Jurkat, Clone E6-1 (cell line): ENCODE measurements at places on chromosomes 13 and 19.

DNA sequence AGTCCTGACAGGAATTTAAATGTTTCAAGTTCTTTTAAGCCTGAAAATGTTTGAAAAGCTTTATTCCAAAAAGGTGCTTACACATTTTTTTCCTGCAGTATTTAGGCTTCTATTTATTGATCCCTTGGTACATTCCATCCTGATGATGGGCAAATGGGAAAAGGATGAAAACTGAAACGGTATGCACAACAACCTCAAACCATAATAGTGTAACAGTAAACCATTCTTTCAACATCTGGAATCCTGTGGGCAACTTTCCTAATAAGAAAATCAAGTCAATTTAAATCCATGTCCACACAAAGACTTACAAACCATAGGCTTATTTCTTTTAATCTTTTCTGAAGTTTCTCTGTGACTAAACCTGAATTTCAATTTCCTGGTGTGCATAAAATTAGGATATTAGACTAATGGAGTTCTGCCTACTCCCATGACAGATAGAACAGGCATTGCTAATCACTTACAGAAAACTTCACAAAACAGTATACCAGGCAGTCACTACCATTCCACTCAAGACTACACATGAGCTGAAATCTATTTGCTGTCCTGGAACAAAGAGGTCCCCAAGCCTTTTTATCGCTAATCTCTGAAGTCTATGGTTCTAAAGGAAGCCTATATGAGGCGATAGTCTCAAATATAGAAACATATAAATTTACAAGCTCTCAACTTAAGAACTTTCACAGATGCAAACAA is 103.3 kb downstream of the DLEU7 start:
- DNase-seq = no peak

DNA sequence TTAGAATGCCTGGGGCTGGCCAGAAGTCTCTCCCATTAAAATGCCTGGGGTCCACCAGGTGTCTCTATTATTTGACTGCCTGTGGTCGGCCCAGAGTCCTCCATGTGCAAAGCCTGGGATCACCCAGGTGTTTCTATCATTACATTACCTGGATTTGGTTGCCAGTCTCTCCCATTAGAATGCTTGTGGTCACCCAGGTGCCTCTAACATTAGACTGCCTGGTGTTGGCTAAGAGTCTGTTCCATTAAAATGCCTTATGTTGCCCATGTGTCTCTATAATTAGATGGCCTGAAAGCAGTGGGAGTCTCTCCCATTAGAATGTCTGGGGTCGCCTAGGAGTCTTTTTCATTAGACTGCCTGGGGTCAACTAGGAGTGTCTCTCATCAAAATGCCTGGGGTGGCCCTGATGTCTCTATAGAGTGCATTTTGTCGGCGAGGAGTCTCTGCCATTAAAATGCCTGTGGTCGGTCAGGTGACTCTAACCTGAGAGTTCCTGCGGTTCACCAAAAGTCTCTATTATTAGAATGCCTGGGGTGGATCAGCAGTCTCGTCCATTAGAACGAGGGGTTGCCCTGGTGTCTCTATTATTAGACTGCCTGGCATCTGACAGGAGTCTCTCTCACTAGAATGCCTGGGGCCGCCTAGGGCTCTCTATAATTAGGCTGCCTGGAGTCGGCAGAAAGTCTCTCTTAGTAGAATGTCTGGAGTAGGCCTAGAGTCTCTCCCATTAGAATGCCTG is 1540.5 kb downstream of the UQCRFS1 start:
- no peak for DNase-seq

- DNase-seq = peak; percentile 21
These were observed 12.7 kb downstream of the SUGT1 start for GRCh38 chr13:52665325-52665724.

GRCh38 chr19:2863816-2864215 is 3.3 kb upstream of the ZNF556 start:
- no peak for DNase-seq

- no peak for DNase-seq
These were observed 191.0 kb upstream of the NBEA start for GRCh38 chr13:34751044-34751443.

DNA sequence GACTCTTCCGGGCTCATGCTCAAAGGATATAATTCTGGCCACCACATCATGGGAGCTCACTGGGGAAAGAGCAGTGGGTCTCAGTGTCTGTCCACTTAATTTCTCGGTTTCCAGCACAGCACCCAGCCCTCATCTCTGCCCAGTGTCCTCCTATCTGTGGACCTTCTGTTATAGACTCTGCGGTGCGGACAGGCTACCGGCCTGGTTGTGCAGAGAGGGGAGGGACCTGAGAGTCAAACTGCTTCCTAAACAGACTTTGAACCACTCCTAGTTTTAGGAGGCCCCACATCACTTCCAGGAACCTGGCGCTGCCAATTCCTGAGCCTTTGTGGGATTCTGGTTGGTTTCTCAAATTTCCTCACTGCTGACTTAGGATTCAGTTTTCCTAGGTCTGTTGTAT is 59.8 kb upstream of the MED4 start:
- no peak for DNase-seq

DNA sequence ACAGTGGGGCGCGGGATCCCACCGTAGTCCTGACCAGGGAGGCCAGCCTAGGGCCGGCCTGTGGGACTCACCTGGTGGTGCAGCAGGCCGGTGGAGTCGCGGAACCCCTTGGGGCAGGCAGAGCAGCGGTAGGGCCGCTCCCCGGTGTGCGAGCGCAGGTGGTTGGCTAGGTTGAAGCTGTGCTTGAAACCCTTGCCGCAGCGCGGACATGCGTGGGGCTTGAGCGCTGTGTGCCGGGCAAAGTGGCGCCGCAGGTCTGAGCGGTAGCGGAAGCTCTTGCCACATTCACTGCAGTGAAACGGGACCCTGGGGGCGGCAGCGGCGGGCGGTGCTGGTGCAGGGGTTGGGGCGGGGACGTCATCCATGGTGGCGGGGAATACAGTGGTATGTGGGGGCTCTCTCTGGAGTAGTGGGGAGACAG is 1.8 kb downstream of the FIZ1 start:
- DNase-seq = no peak

DNA sequence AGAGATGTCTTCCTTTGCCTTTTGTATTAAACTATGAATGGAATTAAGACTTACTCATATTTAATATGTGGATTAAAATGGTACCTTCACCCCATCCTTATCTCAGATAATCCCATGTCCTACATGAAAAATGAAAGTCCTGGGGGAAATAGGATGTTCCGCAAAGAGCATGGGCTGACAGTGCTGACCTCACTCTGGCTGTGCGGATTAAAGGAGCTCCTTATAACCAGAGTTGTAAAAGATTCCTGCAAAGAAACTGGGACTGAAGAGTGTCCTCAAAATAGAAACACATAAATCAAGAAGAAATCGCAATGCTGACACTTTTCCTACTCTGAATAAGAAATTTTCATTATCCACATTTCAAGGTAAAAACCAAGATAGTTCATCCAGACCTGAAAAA is 384.5 kb downstream of the LIG4 start:
- no peak for DNase-seq

- no peak for DNase-seq
These were observed 19.3 kb upstream of the RASA3 start for GRCh38 chr13:114151565-114152284.

DNA sequence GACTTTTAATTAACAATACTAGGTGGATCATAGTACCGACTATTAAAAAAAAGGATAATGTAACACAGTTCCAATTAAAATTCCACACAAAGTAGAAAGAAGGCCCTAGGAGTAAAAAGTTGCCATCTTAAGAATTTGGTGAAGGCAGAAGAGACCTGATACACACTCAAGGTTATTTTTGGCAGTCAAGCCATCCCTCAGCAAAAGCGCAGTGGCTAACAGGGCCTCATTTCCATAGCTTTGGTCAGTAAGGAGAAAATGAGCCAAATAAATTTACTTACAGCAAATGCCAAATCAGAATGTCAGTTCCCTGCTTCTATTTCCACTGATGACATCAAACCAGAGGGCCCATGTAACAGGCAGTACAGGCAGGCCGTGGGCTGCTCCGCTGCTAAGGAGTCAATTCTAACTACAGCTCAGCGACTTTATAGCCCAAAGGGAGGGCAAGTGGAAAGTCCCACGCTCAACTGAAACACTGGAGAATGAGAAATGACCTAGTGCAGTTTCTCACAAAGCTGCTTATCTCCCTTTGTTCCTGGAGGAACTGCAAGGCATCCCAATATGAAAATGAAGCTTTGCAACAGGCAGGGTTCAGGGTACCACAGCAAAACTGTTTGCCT is 6.3 kb downstream of the ARGLU1 start:
- no peak for DNase-seq

DNA sequence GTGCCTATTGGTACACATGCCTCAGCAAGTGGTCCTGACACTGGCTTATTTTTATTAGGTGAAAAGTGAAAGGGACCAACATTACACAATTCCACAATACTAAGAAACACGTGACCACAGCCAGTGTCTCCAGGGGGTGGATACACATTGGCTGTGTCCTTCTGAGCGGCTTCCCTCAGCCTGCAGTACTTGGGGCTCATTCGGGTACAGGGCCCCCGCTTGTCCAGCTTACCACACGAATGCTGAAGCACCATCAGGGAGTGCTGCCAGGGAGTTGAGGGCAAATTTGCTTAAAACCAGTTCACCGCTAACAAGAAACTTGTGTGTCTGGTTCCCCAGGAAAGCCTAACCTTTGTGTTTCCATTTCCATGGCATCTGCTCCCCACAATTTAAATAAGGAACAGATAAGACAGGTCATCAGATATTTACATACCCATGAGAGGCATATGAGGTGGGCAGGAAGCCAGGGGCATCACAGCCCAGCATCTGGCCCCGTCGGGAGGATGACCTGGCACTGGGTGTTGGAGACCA is 23.3 kb downstream of the PBX4 start:
- DNase-seq = no peak

DNA sequence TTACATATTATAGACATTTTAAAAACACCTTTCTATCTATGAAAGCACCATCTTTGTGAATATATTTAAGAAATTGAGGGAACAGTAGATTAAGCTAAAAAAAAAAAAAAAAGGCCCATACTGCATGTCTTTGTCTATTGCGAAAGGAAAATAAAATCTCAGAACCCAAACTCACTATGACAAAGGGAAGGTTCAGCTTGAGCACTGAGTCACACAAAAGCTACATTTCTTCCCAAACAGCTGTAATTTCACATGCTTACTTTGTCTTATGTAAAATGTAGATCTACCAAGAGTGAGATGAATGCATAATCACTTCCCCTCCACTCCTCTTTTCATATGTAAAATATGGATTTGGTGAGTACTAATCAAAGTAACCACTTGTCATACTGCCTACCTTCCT is 640.1 kb upstream of the KLF12 start:
- no peak for DNase-seq

DNA sequence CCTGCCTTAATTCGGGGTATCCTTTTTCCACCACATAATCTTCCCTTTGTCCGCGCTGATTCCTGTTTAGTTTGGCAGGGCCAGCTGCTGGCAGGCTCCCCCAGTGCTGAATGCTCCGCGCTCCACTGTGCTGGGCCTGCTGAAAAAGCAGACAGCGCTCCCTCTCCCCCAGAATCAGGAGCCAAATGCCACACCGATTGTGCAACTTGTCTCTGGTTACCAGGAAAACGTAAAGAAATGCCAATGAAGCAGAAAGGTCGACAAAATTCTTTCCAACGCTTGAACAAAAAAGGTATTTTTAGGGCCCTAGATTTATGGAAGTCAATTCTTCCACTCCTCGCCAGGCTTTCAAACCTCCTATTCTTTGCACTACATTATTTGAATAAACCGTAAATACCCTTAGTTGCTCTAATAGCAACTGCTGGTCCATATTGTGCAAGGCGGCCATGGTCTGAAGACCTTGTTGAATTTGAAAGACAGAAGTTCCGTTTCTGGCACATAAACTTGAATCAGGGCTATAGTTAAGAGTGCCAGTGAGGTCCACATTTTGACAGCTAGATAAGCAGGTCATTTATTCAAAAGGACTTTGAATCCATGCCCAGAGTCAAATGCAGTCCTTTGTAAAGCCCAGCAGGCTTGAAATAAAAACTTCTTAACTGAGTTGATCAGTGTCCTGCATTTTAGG is 206.7 kb upstream of the RFC3 start:
- no peak for DNase-seq

- DNase-seq = no peak
These were observed 1.4 kb downstream of the TMEM272 start for GRCh38 chr13:51843529-51843928.

- no peak for DNase-seq
These were observed 24.9 kb downstream of the RHPN2 start for GRCh38 chr19:33039815-33040214.

DNA sequence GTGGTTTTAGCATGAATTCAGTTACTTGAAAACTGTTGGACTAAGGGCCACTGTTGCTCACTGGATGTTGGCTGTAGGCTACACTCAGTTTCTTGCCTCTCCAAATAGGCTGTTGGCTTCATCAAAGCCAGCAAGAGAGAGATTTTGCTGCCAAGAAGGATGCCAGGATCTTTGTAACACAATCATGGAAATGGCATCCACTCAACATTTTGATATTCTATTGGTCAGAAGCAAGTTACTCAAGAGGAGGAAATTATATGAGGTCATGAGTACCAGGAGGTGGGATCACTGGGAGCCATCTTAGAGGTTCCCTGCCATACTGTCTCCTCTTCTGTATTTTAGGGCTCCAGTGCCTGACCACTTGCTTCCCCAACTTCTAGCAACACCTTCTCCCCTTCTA is 30.6 kb downstream of the SYDE1 start:
- no peak for DNase-seq

- no peak for DNase-seq
These were observed 2.0 kb upstream of the FFAR2 start for GRCh38 chr19:35445826-35446593.

GRCh38 chr13:24887759-24888158 is 123.8 kb downstream of the RNF17 start:
- no peak for DNase-seq

GRCh38 chr19:50906217-50906616 is 5.0 kb downstream of the KLK4 start:
- peak; percentile 26 for DNase-seq

DNA sequence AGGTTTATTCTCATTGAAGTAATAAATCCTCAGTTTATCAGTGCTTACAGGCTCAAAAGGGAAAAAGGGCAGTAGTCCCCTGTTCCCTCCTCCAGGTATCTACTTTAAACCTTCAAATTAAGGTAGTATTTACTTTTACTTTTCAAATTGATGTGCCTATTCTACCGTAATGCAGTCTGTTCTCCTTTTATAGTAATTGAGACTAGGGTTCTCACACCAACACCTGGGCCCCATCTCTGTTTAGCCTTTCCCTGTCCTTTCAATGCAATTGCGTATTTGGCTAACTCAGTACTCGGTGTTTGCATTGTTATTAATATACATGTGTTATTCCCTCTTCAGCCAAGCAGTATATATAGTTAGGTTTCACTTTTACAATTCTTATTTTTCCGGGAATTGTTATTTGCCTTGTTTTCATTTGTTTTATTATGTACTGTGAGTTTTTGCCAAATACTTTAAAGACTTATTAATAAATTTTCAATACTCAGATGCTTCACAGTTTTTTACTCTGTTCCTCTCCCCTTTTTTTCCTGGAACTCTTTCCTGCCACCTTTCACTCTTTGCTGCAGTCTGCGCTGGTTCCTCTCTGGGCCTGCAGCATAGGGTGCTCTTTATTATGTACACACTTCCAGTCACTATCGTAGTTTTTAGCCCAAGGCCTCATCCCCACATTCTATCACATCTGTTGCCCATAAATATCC is 30.3 kb downstream of the USPL1 start:
- no peak for DNase-seq

GRCh38 chr19:33872445-33873320 is 76.0 kb downstream of the KCTD15 start:
- DNase-seq = no peak
